ENCODE measurements at places on chromosomes 11 and 22.

- DNase-seq = peak; percentile 37
These were observed at the start of gene MDK for GRCh38 chr11:46381048-46381818. TSS of gene MDK (plus strand) at chr11:46381669. CDS start at chr11:46382058, 389 bp downstream.

DNA sequence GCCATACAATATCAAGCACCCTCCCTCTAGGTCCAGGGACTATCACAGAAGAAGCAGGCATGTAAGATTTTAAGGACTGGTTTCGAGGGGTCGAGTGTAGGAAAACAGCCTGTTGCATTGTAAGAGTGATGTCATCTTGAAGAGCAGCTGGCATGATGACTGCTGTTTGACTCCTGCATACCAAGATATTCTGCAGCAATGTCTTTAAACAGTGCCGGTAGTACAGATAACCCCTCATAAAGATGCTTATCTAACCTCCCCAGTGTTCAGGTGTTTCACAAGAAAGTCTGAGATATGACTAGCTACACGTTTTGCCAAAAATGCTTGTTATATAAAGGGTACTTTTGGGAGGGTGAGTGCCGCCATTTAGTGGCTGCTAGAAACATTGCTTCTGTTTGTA is 12.0 kb downstream of the FAM111A start:
- no peak for DNase-seq

DNA sequence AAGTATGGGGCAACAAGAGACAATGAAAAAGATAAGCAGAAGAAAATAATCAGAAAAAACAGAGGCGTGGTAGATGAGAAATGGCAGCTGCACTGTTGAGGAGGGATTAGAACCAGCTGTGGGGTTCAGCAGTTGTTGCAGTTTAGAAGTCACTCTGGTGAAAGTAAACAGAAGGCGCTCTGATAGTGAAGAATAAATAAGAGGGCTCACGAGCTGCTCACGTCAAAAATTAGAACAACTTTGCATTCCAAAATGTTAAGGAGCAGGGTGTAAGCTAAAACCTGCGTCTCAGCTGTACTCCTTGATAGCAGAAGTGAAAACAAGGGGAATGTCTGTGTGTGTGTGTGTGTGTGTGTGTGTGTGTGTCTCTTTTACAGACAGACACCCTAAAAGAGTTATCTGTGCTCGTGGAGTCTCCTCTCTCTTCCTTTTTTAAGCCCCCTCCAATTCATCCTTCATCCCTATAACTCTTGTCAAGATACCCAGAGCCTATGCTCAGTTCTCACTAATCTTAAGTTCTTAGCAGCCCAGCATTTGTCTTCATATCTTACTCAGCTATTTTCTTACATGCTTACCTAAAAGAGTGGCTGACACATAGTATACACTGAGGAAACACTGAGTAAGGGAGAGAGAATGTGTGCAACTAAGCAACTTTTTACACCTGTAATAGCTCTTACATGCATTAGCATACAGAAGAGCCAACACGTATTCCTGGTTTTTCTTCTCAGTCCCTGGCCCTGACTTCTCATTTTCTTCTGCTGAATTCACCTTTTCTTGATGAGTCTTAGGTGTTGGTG is 8.9 kb downstream of the TTC17 start:
- DNase-seq = no peak

GRCh38 chr11:62724171-62724570 is 3.1 kb downstream of the HNRNPUL2 start:
- no peak for DNase-seq

DNA sequence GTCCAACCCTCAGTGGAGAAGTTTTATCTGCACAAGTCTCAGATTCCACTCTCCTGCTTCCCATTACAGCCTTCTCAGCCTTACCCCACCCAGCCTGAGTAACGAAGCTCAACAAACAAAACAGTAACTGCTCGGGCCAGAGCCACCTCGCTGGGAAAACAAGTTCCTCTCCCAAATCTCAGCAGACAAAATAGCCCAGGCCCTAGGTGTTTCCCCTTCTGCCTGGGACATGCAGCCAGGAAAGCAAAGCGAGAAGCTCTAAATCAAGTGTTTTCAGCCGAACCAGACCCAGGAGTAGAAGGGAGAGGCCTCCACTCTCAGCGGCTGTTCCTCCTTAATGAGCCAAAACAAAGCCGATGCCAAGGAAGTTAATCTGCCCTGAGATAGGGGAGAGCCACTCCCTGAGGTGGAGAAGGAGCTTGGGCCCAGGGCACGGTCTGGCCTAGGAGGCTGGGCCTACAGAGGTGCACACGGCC is 44.0 kb downstream of the LIF start:
- no peak for DNase-seq

- no peak for DNase-seq
These were observed 463.3 kb downstream of the BUD13 start for GRCh38 chr11:116309446-116309845.

- no peak for DNase-seq
These were observed 154.5 kb upstream of the BLID start for GRCh38 chr11:122270535-122270934.

DNA sequence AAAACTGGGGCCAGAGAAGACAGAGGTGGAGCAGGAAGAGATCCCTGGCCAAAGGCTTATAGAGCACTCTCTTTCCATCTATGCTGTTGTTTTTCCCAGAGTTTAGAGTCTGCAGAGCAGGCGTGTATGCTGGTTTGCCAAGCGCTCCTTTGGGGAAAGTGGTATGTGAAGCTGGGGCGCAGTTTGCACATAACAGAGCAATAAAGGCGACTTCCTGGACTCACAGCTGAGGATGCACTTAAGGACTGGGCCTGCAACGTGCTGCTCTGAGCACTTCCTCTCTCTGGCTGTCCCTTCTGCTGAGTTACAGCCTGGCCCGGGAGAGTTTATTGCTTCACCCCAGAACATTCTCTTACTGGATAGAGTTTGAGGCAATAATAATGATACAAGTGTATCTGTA is 41.7 kb downstream of the THAP12 start:
- no peak for DNase-seq

- DNase-seq = no peak
These were observed 325.0 kb upstream of the LUZP2 start for GRCh38 chr11:24171869-24172268.

- no peak for DNase-seq
These were observed 200.2 kb downstream of the CADM1 start for GRCh38 chr11:115303929-115304531.

DNA sequence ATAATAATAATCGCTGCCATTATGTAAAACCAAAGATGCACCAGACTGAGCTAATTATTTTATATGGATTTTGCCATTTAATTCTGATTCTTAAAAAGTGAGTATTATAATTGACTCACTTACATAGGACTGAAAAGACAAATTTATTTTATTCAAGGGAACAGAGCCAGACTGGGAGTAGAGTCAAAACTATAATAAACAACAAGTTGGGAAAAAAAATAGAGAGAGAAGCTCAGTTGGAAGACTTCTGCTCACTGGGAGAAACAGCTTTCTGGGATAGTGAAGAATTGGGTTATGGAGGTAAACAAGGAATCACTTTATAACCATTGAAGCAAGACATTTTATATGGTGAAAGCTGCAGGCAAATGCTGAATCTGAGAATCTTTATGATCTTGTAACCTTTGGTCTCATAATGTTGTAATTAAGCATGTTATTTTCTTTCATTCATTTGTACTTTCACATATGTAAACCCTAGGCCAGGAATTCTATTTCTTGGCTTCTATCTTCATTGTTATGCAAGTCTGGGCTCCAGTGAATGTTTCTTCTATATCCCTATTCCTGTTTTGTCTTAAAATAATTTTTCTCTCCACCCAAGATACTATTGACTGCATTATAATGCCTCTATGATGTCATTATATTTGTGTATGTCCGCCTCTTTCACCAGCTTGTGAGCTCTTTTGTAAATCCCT is 725.3 kb upstream of the CCDC179 start:
- no peak for DNase-seq

DNA sequence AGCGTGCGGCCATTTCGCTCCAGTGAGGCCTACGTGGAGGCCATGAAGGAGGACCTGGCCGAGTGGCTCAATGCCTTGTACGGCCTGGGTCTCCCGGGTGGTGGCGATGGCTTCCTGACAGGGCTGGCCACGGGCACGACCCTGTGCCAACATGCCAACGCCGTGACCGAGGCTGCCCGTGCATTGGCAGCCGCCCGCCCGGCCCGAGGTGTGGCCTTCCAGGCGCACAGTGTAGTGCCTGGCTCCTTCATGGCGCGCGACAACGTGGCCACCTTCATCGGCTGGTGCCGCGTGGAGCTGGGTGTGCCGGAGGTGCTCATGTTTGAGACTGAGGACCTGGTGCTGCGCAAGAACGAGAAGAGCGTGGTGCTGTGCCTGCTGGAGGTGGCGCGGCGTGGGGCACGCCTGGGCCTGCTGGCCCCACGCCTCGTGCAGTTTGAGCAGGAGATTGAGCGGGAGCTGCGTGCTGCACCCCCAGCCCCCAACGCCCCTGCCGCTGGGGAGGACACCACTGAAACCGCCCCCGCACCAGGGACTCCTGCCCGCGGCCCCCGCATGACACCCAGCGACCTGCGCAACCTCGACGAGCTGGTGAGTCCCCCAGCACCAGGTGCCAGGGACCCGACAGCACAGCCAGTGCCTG is 1.8 kb downstream of the GAS2L1 start:
- no peak for DNase-seq

- DNase-seq = peak; percentile 42
These were observed 1.1 kb upstream of the DDX6 start for GRCh38 chr11:118791961-118792569.

- DNase-seq = no peak
These were observed 11.6 kb upstream of the CAPN5 start for GRCh38 chr11:77055101-77055561.
